ENCODE measurements at places on chromosomes 5 and 9.

- DNase-seq, result peak; percentile 73
Measured at GRCh38 chr5:142816531-142817430, 46.6 kb downstream of the ARHGAP26 start.

DNA sequence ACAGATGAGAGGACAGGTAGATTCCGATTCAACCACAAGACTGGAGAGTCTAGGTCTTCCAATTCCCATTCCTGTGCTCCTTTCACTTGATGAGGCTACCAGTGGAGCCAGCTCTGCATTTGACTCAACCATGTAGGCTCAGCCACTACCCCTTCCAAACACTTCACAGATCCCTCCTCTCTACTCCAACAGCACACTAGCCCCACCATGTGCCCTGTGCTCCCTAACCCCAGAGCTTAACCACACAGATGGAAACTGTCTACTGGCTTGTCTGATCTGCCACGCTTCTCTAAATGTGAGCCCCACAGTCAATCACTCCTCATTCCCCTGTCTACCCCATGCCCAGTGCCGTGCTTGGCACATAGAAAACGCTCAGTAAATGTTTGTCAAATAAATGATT lies 508.2 kb downstream of the CDK5RAP2 start:
- no peak for DNase-seq

- peak; percentile 15 for DNase-seq
Measured at GRCh38 chr9:121098567-121099198, 23.9 kb downstream of the CNTRL start.

GRCh38 chr9:127092041-127092608 lies 30.3 kb downstream of the ANGPTL2 start:
- no peak for DNase-seq

DNA sequence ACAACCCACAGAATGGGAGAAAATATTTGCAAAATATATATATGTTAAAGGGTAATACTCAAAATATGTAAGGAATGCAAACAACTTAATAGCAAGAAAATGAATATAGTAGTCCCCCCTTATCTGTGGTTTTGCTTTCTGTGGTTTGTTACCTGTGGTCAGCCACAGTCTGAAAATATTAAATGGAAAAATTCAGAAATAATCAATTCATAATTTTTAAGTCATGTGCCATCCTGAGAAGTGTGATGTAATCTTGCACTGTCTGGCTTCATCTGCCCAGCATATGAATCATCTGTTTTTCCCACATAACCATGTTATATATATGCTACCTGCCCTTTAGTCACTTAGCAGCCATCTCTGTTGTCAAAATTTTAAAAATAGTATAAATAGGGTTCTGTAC lies 11.7 kb downstream of the CER1 start:
- DNase-seq, result no peak

- DNase-seq, result no peak
Measured at GRCh38 chr5:3225201-3225960, 370.3 kb upstream of the IRX1 start.

- DNase-seq, result no peak
Measured at GRCh38 chr9:98157372-98157771, 35.1 kb downstream of the CORO2A start.

- DNase-seq, result no peak
Measured at GRCh38 chr5:33008751-33009418, 297.8 kb downstream of the NPR3 start.

DNA sequence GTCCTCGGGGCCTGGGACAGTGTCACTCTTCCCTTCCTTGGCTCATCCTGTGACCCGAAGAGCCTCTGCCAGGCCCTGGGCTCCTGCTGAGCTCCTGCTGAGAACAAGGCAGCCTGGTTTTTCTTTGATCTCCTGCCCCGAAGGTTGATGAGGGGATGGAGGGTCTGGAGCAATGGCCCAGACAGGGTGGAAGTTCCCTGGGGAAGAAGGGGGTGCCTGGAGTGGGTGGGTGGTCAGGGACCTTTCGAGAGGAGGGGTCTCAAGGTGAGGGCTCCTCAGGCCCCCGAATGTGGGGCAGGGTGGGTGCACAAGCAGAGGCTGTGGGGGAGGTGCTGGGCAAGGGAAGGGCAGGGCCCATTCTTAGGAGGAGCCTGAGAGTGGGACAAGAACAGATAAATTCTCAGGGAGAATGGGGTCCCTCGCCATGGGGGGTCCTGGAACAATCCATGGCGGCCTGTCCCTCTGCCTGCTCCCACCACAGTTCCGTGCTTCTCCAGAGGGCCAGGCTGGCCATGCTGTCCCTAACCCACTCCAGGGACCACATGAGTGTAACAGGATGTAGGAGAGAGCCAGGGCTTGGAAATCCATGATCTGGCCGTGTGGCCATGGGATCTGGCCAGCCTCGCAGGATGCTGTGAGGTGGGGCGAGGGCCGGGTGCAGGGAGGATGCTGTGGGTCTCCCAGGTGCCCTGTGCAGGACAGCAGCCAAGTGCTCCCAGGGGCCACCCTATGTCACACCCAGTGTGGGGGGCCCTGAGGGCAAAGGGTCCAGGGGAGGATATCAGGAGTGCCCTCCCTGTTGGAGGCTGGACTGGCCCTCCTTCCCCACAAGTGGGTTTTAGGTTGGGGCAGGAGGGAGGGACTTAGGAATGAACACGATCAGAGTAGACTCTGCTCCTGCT lies 128.5 kb upstream of the LPCAT1 start:
- no peak for DNase-seq

- no peak for DNase-seq
Measured at GRCh38 chr5:150606476-150606875, 34.0 kb upstream of the SYNPO start.

- DNase-seq, result peak; percentile 44
Measured at GRCh38 chr5:145787001-145787400, 48.1 kb downstream of the PRELID2 start.

GRCh38 chr5:151557951-151558350 lies 33.2 kb downstream of the FAT2 start:
- no peak for DNase-seq

DNA sequence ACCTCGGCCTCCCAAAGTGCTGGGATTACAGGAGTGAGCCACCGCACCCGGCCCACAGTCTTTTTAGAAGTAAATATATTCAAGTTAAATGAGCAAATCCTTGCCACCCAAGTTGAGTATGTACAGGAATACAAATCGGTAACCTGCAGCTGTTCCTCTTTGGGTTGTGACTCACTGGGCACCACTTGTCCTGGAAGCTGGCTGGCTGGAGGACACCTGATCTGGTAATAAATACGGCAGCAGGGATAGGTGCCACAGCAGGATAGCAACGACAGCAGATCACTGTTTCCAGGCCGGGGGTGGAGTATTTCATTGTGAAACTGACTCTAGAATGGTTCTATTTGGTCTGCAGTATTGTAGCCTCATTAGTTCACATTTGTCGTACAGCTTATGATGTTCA lies 35.7 kb upstream of the SLC36A2 start:
- DNase-seq, result no peak

- peak; percentile 43 for DNase-seq
Measured at GRCh38 chr5:132467287-132467984, 23.1 kb downstream of the IRF1 start.

Measured in Ammon's horn (tissue), 1 donor.